NCI-H2171 (cell line): ENCODE measurements at places on chromosomes 5 and 9.

DNA sequence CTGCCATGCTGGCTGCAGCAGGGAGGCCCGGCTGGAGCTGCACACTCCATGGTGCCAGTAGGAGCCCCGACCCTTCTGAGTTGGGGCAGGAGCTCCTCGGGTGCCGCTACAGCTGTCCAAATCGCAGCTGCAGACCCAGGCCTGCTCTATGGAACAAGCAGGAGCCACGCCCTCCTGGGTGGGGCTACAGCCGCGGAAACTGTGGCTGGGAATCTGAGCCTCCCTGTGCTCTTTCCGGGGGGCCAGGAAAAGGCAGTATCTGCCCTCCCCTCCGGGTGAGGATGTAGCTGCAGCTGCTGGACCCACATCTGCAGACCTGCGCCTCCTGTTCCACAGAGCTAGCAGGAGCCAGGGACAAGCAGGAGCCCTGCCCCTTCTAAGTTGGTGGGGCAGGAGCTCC lies 278.9 kb upstream of the ACTBL2 start:
- DNase-seq, result no peak

GRCh38 chr5:82164176-82164976 lies 113.8 kb downstream of the RPS23 start:
- no peak for DNase-seq

- DNase-seq, result no peak
Measured at GRCh38 chr9:107386396-107386795, 103.2 kb downstream of the KLF4 start.

DNA sequence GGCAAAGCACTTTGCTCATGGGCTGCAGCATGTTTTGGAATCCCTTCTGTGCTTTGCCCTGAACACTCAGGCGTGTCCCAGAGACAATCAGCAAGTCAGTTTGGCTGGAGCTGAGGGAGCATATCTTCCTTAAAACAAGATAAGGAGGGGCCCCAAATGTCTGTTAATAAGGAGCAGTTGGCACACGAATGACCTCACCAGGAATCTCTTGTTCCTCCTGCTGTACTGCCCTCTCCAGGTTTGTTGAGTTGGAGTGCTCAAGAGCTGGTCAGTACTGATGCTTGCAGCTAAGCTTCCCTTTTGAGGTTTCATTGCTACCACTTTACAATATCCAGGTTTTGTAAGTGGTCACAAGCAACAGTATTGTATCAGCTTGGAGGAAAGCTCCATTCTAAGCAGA lies 101.3 kb upstream of the EGFLAM start:
- DNase-seq, result no peak

GRCh38 chr5:73693573-73694061 lies 67.6 kb downstream of the ARHGEF28 start:
- DNase-seq, result no peak

- DNase-seq, result no peak
Measured at GRCh38 chr5:61082516-61083280, 79.6 kb downstream of the SMIM15 start.

DNA sequence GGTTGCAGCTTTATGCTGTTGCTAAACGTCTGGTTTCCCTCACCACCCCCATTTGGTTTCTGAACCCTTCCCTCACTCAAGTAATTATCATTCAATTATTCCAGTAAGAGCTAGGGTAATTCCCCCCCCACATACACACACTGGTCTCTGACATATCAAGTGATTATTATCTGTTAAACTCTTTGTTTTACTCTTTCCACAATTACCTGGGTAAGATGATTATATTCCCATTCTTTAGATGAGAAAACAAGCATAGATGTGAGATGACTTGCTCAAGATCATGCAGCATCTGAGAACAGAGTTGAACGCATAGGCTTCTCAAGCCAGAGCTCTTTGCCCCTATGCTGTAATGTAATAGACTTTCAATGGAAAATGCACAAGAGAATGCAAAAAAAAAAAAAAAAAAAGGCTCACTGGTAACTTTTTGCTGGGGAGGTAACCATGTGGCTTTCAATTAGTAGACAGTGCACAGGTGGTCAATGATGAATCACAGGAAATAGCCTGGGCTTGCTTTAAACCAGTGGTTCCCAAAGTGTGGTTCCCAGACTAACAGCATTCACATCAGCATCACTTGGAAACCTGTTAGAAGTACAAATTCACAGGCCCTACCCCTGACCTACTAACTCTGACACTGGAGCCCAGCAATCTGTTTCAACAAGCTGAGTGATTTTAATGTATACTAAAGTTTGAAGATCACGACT lies 87.6 kb downstream of the PIK3R1 start:
- no peak for DNase-seq
